SJSA1 (cell line): ENCODE measurements at places on chromosomes 2 and 18. TPM values are rescaled to one million over a fixed set of nuclear protein-coding genes. Genes with fewer than 3 reads are reported as not detected.

SGPP2 gene
- not detected in 2 replicates for total RNA-seq

IL37 gene
- not detected in 2 replicates for total RNA-seq

DNA sequence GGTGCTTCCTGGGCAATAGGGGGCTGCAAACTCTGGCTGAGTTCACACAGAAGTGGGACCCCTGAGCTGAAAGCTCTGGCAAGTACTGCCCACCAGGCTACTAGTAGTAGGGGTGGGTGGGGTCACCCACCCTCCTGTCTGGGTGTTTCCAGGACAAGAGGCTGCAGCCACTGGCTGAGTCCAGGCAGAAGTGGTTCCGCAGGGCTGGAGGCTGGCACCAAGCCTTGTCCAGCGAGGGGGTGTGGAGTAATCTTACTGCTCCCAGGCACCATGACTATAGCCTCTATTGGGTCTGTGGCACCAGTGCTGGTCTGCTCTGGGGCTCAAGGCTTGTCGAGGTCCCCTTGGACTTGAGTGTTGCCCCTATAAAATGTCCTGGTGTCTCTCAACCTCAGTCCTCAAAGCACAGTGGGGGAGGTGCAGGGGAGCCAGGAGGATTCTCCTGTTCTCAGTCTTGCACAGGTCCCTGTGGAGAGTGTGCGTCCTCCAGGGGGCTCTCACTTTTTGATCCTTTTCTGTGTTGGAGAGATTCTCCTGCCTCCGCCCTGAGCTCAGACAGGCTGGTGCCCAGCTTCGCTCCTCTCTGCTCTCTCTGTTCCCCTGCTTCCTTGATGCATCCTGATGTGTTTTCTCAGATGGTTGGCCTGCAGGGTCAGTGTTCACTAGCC, 48.1 kb downstream of the NUP35 start:
- H3K4me1 ChIP-seq = no peaks in the 10 kb centered on the region
- no peaks in the 10 kb centered on the region for H3K27me3 ChIP-seq
- DNase-seq = no peak
- H3K4me3 ChIP-seq = no peak overlapping the region

DNA sequence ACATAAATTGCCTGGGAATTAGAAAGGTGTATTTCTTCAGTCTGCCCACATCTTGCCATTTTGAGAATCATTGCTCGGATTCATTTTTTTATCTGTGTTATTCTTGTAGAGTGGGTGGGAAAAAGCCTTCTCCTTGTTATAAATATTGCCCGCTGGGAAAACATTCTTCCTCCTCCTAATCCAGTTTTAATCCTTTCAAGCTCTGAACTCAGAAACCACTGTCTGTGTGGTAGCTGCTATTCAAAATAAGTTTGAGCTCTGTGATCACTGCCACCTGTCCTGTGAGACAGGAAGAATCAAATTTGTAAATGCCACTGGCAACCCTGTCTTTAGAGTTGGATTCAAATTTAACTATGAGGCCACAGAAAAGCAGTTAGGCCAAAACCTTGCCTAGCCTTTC, 1875.2 kb upstream of the PIK3C3 start:
- H3K27me3 ChIP-seq = no peaks in the 10 kb centered on the region
- no peak for DNase-seq
- no peak overlapping the region for H3K4me3 ChIP-seq
- H3K36me3 ChIP-seq = no peaks in the 10 kb centered on the region
- H3K4me1 ChIP-seq = no peaks in the 10 kb centered on the region
- no peak overlapping the region for H3K27ac ChIP-seq

DNA sequence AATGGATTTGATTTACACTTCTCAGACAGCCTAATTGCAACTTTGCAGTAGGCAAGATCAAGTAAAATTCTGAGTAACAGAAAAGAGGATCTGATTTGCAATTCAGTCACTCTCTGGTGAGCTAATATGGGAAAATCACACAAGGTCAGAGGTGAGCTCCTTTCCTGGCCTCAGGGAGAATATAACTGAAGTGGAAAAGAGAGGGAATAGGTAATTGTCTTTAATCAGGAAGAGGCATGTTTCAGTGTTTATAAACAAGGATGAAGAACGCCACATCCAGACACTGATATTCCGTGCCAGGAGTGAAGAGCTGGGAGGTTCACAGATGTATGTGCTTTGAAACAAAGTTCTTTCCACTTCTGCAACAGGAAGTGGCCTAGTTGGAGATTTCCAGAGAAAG, 127.1 kb downstream of the ETAA1 start:
- H3K36me3 ChIP-seq = no peaks in the 10 kb centered on the region
- no peaks in the 10 kb centered on the region for H3K4me1 ChIP-seq

GRCh38 chr18:63705401-63705800, 2.6 kb downstream of the SERPINB11 start:
- H3K4me1 ChIP-seq = no peaks in the 10 kb centered on the region
- no peak for DNase-seq
- no peaks in the 10 kb centered on the region for H3K36me3 ChIP-seq
- H3K4me3 ChIP-seq = no peak overlapping the region
- H3K27ac ChIP-seq = no peak overlapping the region

GRCh38 chr2:207734636-207735512, 23.4 kb downstream of the CCNYL1 start:
- H3K4me3 ChIP-seq = no peak overlapping the region
- H3K27ac ChIP-seq = no peak overlapping the region
- no peak for DNase-seq
- H3K27me3 ChIP-seq = no peaks in the 10 kb centered on the region
- H3K36me3 ChIP-seq = peaks cover 15% of the 10 kb centered on the region

DNA sequence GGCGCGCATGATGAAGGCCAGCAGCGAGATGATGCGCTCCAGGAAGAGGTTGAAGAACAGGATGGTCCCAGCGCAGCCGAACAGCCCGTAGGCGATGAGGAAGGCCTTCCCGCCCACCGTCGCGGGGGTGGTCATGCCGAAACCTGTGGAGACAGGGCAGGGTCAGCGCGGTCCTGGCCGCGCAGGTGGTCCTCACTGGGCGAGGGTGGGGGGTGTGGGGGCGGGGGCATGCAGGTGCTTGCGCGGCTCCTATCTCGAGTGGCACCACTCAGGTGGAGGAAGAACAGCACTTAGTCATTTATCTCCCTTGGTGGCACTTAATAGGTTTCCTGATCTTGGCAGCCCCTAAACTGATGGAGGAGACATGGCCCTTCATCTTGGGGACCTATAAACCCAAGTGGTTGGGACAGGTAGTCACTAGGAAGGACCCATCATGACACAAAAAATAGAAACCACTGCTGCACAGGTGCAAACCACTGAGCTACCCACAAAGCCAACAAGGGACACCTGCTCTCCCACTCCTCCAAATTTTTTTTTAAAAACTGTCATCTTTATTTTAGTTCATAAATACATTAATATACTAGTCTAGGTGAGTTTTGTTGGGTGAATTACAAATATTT, 118.8 kb downstream of the MSH2 start:
- H3K36me3 ChIP-seq = no peaks in the 10 kb centered on the region
- peaks cover 10% of the 10 kb centered on the region for H3K4me1 ChIP-seq
- DNase-seq = no peak
- H3K27me3 ChIP-seq = peaks cover 13% of the 10 kb centered on the region
- H3K4me3 ChIP-seq = peak overlapping the region; percentile 37; the same call in 1 of the 2 replicates

DNA sequence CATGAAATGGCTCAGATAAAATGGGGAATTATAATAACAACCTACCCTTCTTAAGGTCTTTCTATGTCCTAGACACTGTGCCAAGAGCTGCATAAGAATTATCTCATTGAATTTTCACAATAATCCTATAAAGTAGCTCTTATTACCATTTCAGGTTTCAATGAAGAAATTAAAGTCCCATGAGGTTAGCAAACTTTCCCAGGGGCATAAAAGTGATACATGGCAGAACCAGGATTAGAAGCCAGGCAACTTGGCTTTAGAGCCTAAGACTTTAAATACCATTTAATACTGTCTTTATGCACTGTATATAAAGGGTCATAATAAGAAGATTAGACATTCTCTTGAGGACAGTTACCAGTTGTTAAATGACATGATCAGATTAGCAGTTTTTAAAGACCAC, 130.1 kb downstream of the GCA start:
- no peaks in the 10 kb centered on the region for H3K27me3 ChIP-seq
- peaks cover 6% of the 10 kb centered on the region; the same call in 1 of the 2 replicates for H3K4me1 ChIP-seq
- H3K27ac ChIP-seq = no peak overlapping the region
- H3K36me3 ChIP-seq = no peaks in the 10 kb centered on the region
